ENCODE measurements at places on chromosomes 5 and 9. TPM values are rescaled to one million over a fixed set of nuclear protein-coding genes. Genes with fewer than 3 reads are reported as not detected.

The TRIM36 gene
- 98.4 TPM for total RNA-seq

The FKBP15 gene
- total RNA-seq: 22.3 TPM

The PFN3 gene
- not detected for total RNA-seq

The EQTN gene
- total RNA-seq: 1.6 TPM

The OTP gene
- not detected for total RNA-seq

GRCh38 chr5:109177227-109177626 lies 232.5 kb downstream of the PJA2 start:
- no peak for DNase-seq

GRCh38 chr9:31916591-31917241 lies 467.7 kb upstream of the ACO1 start:
- DNase-seq: no peak

DNA sequence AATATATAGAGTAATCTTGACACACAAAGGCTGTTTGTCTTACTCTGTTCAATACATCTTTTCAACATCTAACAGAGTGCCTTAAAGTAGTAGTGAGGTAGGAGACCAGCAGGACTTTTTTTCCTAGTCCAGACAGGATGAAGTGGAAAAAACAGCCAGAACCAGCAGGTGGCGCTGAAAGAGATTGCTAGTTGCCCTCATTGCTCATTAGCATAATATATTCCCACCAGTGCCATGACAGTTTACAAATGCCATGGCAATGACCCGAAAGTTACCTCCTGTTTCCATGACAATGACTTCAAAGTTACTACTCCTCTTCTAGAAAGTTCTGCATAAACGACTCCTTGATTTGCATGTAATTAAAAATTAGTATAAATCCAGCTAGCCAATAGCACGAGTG lies 387.4 kb downstream of the ACTL7B start:
- no peak for DNase-seq

- DNase-seq: no peak
These were observed 512.3 kb upstream of the DAP start for GRCh38 chr5:11273180-11273903.

- no peak for DNase-seq
These were observed 1.6 kb downstream of the LIFR start for GRCh38 chr5:38554861-38555260.

DNA sequence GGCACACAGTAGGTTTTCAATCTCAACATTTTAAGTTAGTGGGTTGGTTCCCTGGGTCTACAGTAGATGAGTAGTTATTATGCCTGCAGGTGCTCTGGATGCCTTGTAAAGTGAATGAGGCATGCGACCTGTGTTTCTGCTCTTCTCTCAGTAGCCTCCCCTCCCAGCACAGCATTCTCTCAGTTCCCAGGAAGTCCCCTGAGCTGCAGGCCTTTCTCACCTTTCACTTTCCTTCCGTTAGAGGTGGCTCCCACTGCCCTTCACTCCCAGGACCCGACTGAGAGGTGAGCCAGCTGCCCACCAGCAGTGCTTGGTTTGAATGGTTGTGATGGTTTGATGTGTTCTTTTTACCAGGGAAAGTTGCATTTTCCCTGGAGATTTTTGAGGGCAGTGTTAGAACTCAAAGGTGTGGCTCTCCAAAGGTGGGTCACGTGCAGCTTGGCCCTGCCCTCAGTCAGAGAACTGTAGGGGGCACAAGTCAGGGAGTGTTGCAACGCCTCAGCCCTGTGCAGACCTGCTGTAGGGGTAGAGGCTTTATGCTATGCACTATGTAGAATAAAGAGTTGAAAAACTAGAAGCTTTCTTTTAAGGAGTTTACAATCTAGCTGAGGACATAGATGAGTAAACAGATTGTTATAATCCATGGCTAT lies 173.8 kb downstream of the NTRK2 start:
- no peak for DNase-seq

- no peak for DNase-seq
These were observed 252.5 kb downstream of the NNT start for GRCh38 chr5:43855452-43855851.

DNA sequence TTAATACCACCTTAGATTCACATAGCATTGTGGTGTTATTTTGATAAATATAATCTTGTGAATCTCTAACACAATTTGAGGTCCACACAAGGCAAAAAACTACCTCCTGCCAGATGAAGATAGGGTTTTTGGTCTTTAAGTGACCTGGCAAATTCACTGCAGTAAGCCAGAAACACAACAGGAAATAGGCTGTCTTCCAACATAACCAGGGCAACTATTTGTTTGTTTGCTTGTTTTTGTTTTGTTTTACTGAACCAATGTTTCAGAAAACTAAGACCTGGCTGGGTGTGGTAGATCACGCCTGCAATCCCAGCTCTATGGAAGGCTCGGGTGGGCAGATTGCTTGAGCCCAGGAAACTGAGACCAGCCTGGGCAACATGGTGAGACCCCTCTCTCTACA lies 95.5 kb downstream of the USP20 start:
- DNase-seq: no peak

DNA sequence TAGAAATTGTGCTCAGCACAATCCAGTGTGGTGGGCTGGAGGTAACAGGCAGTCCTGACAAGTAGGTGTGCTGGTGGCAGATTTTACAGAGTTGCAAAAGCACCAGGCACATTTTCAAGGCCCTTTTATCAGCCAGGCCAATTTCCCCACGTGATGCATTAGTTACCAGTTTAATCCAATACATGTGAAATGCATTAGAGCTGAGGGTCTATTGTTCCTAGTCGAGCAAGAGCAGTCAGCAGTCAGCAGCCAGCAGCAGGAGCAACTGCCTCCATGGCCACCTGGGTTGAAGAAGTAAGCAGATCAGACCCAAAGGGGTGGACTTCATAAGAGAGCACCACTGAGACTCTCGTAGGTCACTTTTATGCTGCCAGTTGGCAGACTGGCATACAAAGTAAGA lies 76.7 kb downstream of the EPB41L4A start:
- no peak for DNase-seq

GRCh38 chr5:33588654-33589372 lies 148.0 kb downstream of the TARS1 start:
- DNase-seq: no peak

GRCh38 chr9:86580688-86581087 lies 226.5 kb upstream of the TUT7 start:
- DNase-seq: no peak

Data from occipital lobe (tissue), 3 donors.